ENCODE measurements at places on chromosomes 1 and 21. TPM values are rescaled to one million over a fixed set of nuclear protein-coding genes. Genes with fewer than 3 reads are reported as not detected.

GRCh38 chr1:1171546-1172340, 1.9 kb upstream of the TTLL10 start:
- no peak overlapping the region for H3K27ac ChIP-seq
- no peaks in the 10 kb centered on the region for H3K36me3 ChIP-seq
- DNase-seq: no peak
- peaks cover 19% of the 10 kb centered on the region for H3K27me3 ChIP-seq

Gene CR1
- total RNA-seq: not detected

- H3K4me1 ChIP-seq: no peaks in the 10 kb centered on the region
- H3K27me3 ChIP-seq: no peaks in the 10 kb centered on the region
- no peaks in the 10 kb centered on the region for H3K36me3 ChIP-seq
- no peak overlapping the region for H3K27ac ChIP-seq
Measured at GRCh38 chr1:22031214-22031962, 21.1 kb upstream of the CDC42 start.

DNA sequence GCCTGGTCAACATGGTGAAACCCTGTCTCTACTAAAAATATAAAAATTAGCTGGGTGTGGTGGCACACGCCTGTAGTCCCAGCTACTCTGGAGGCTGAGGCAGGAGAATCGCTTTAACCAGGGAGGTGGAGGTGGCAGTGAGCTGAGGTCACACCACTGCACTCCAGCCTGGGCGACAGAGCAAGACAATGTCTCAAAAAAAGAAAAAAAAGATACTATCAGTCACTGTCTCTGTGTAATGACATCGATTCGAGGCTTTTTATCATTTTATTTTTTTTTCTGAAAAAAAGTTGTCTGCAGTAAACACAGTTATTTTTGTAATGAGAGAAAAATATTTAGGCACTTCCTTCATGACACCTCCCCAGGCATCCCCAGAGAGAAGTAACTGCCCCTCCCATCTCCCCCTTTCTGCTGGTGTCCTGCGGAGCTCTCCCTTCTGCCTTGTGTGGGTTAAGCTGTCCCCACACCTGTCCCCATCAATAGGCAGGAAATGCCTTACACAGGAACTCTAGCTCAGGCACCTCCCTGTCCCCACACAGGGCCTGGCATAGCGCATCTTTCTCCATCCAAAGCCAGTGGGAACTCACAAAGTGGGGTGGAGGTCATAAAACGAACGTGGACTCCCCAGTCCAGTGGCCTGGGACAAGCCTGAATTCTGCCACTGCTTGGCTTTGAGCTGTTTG, 132.0 kb downstream of the SYF2 start:
- no peak overlapping the region for H3K4me3 ChIP-seq
- peaks cover 20% of the 10 kb centered on the region for H3K27me3 ChIP-seq
- no peaks in the 10 kb centered on the region for H3K36me3 ChIP-seq
- no peaks in the 10 kb centered on the region for H3K4me1 ChIP-seq
- DNase-seq: no peak

DNA sequence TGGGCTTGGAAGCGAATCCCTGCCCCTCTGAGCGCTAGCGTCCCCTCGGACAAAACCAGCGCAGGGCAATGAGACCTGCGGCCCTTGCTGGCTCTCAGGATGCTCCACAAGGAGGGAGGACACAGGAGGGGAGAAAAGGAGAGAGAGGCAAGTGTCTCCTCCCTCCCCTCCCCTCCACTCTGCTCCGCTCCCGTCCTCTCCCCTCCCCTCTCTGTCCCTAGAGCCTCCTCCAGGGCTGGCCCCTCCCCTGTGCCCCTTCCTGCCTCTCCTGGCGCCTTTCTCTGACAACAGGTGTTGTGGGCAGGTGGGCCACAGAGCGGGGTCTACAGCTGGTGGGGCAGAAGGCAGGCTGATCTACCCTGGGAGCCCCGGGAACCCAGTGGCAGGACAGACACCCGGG, 35.2 kb downstream of the TP73 start:
- H3K4me3 ChIP-seq: no peak overlapping the region
- H3K36me3 ChIP-seq: no peaks in the 10 kb centered on the region
- DNase-seq: no peak
- no peak overlapping the region for H3K27ac ChIP-seq

DNA sequence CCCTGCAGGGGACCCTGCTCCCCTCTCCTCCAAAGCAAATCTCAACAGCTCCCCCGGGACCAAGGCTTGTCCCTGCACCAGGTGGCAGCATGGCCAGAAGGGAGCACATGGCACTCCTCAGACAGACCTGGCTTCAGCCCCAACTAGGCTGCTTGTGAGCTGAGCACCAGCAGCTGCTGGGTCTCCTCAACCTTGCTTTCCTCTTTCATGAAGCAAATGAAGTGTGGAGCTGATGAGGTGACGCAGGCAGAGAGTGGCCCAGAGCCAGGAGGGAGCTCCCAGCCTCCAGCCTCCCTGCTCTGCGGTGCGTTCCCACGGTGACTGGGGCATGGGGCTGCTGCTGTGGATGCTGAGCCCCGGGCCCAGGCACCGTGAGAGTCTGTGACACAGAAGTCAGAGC, 34.0 kb downstream of the MEGF6 start:
- no peak overlapping the region for H3K4me3 ChIP-seq
- H3K4me1 ChIP-seq: no peaks in the 10 kb centered on the region
- H3K27ac ChIP-seq: no peak overlapping the region
- DNase-seq: peak; percentile 22

DNA sequence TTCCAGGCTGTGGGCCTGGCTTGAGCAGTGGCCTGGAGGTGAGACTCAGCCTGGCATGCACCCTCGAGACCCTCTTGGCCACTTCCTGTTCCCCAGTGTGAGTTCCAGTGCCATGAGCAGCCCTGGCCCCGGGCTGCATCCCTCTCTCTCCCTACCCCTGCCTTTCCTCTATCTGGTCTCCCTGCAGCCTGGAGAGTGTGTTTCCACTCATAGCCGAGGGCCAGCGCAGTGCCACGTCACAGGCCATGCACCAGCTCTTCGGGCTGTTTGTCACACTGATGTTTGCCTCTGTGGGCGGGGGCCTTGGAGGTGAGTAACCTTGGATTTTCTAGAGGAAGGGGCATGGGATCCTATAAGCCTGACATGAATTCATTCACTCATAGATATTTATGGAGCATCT, 13.6 kb downstream of the RHBG start:
- H3K36me3 ChIP-seq: no peaks in the 10 kb centered on the region
- H3K4me3 ChIP-seq: no peak overlapping the region
- no peaks in the 10 kb centered on the region for H3K4me1 ChIP-seq
- H3K27me3 ChIP-seq: peaks cover 2% of the 10 kb centered on the region
- no peak for DNase-seq

- H3K27ac ChIP-seq: no peak overlapping the region
- H3K4me1 ChIP-seq: no peaks in the 10 kb centered on the region
- H3K27me3 ChIP-seq: no peaks in the 10 kb centered on the region
- DNase-seq: no peak
- no peaks in the 10 kb centered on the region for H3K36me3 ChIP-seq
Measured at GRCh38 chr1:110098222-110099026, 13.8 kb upstream of the UBL4B start.

GRCh38 chr1:21911205-21912001, 25.7 kb downstream of the HSPG2 start:
- no peak overlapping the region for H3K4me3 ChIP-seq
- H3K27me3 ChIP-seq: no peaks in the 10 kb centered on the region
- H3K4me1 ChIP-seq: peaks cover 77% of the 10 kb centered on the region
- DNase-seq: peak; percentile 82

- H3K4me1 ChIP-seq: no peaks in the 10 kb centered on the region
- no peak for DNase-seq
- H3K27ac ChIP-seq: no peak overlapping the region
- no peaks in the 10 kb centered on the region for H3K36me3 ChIP-seq
- H3K4me3 ChIP-seq: no peak overlapping the region
Measured at GRCh38 chr1:90823686-90824085, 106.6 kb upstream of the BARHL2 start.

- peaks cover 14% of the 10 kb centered on the region for H3K4me1 ChIP-seq
- H3K4me3 ChIP-seq: no peak overlapping the region
- no peaks in the 10 kb centered on the region for H3K27me3 ChIP-seq
- DNase-seq: no peak
- H3K36me3 ChIP-seq: peaks cover 35% of the 10 kb centered on the region
Measured at GRCh38 chr1:206448471-206448870, 21.8 kb upstream of the IKBKE start.

DNA sequence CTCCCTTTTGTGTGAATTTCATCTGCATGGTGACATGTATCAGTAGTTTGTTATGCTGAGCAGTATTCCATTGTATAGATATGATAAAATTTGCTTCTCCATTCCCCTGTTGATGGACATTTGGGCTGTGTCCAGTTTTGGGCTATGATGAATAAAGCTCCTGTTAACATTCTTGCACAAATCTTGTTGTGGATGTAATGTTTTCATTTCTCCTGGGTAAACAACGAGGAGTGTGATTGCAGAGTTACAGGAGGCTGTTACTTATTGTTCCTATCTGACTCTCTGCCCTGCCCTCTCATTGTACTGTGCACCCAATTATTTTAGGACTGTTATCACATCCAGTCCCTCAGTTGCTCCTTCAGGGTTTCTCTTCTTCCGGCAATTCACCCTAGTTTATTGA, 24.2 kb downstream of the MAPKAPK2 start:
- H3K4me1 ChIP-seq: peaks cover 66% of the 10 kb centered on the region
- H3K27ac ChIP-seq: peak overlapping the region; percentile 98
- DNase-seq: no peak
- H3K36me3 ChIP-seq: no peaks in the 10 kb centered on the region

Gene ZNF684
- total RNA-seq: 9.1 TPM

GRCh38 chr1:217857061-217857460, 225.9 kb downstream of the SPATA17 start:
- H3K4me1 ChIP-seq: no peaks in the 10 kb centered on the region
- H3K27me3 ChIP-seq: no peaks in the 10 kb centered on the region
- no peak overlapping the region for H3K27ac ChIP-seq
- H3K4me3 ChIP-seq: no peak overlapping the region

Gene OR2T29
- not detected for total RNA-seq

Gene FAM78B
- total RNA-seq: not detected

- H3K4me3 ChIP-seq: no peak overlapping the region
- no peak overlapping the region for H3K27ac ChIP-seq
- no peak for DNase-seq
- H3K36me3 ChIP-seq: 0 out of 2 replicates have a peak, but pooled peaks cover 9% of the 10 kb centered on the region
- peaks cover 16% of the 10 kb centered on the region for H3K4me1 ChIP-seq
- no peaks in the 10 kb centered on the region for H3K27me3 ChIP-seq
Measured at GRCh38 chr1:159968901-159969300, 14.9 kb upstream of the SLAMF9 start.
